T-cell (primary cell): ENCODE measurements at places on chromosomes 12 and 14.

- no peak for DNase-seq
Measured at GRCh38 chr12:42962384-42962783, 372.8 kb upstream of the PRICKLE1 start.

GRCh38 chr14:75042035-75042434 is 9.2 kb downstream of the MLH3 start:
- DNase-seq, result no peak

- DNase-seq, result no peak
Measured at GRCh38 chr14:105494606-105494929, 3.5 kb downstream of the TEDC1 start.

- DNase-seq, result no peak
Measured at GRCh38 chr14:103545915-103546651, 16.4 kb downstream of the BAG5 start.

DNA sequence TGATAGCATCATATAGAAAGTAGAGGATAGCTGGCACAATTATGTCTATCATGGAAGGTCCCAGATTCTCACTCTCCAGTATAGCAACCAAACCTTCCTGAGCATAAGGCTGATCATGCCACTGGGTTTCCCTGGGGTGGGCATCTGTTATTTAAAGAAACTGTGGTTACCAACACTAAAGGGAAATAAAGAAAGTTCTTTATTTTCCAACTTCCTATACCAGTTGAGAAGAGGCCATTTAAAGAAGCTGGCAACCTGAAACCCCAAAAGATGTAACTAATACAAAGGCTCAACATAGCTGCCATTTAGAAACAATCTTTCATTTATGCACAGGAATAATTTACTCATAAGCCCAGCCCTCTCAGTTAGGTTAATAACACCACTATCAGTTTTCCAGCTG is 3.1 kb downstream of the BCAT1 start:
- no peak for DNase-seq

DNA sequence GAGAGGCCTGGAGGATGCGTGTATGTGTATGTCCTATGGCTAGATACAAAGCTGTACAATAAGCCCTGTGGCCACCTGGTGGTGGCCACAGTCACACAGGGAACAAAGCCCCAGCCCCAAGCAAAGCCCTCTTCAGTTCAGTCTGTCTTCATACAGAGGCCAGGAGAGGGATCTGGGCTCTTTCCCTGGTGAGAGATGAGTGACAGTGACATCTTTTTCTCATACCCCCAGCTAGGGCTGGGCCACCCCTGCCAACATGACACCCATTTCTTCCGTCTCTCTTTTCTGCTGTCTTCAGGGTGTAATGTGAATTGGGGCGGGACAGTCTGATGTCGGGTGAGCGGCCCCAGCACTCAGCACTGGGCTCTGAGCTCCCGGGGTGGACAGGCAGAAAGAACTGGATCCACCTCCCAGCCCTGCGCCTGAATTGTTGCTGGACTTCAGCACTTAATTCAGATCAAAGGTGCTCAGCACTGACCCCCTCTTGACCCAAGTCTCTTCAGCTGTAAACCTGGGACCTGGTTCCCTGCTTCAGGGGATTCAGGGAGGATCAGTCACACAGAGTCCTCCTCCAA is 59.8 kb downstream of the SERPINA3 start:
- no peak for DNase-seq

- DNase-seq, result no peak
Measured at GRCh38 chr14:72986857-72987256, 40.0 kb downstream of the ZFYVE1 start.

DNA sequence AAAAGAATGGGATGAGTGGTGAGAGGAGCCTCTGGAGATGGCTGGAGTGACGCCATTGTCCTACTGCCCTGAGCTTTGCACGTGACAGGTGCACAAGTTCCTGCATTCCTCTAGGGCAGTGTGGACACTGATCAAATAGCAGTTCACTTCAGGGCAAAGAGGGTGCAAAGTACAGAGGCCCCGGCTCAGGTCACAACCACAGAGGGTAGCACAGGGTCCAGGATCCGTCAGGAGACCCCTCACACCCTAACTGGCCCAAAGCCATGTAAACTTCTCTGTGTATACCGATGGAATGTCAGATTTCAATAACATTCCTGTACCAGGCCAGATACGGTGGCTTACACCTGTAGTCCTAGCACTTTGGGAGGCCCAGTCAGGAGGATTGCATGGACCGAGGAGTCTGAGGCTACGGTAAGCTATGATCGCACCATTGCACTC is 10.4 kb upstream of the FBLN5 start:
- no peak for DNase-seq

- no peak for DNase-seq
Measured at GRCh38 chr12:22781339-22781738, 156.4 kb downstream of the ETNK1 start.

DNA sequence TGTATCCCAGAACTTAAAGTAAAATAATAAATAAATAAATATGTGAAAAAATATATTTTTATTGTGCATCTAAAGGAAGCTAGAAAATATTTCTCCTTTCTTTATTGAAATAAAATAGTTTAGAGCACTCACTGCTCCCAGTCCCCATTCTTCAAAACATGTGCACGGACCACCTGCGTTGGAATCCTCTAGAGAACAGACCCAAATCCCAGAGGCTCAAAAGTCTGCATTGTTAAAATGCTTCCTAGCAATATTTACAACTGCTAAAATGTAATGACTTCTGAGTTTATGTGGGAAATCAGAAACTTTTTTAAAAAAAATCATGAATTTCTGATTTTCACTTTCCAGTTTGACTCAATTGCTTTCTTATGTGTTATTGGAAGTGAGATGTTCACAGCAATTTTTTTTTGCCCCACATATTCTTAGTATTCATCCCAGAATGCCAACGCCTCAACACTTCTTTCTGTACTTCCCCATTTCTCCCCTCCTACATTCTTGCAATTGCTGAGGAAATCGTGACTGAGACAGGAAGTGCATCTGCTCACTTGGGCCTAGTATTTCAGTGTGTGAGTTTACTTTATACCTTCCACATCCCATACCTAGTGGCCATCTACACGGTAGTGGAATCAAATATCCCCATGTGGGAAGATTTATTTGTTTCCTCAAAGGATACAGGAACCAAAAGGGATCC is 116.0 kb upstream of the FLRT2 start:
- no peak for DNase-seq

- no peak for DNase-seq
Measured at GRCh38 chr12:29012673-29013072, 136.4 kb upstream of the FAR2 start.

GRCh38 chr14:89613260-89614008 is 196.4 kb upstream of the FOXN3 start:
- no peak for DNase-seq

GRCh38 chr14:34605461-34605860 is 24.5 kb downstream of the SNX6 start:
- DNase-seq, result no peak

- DNase-seq, result no peak
Measured at GRCh38 chr12:71405884-71406283, 33.7 kb upstream of the LGR5 start.
